ENCODE measurements at places on chromosomes 5 and 9. TPM values are rescaled to one million over a fixed set of nuclear protein-coding genes. Genes with fewer than 3 reads are reported as not detected.

The IRGM gene
- not detected for total RNA-seq

- no peak for DNase-seq
These were observed 1.9 kb upstream of the MRPS2 start for GRCh38 chr9:135498381-135499126.

DNA sequence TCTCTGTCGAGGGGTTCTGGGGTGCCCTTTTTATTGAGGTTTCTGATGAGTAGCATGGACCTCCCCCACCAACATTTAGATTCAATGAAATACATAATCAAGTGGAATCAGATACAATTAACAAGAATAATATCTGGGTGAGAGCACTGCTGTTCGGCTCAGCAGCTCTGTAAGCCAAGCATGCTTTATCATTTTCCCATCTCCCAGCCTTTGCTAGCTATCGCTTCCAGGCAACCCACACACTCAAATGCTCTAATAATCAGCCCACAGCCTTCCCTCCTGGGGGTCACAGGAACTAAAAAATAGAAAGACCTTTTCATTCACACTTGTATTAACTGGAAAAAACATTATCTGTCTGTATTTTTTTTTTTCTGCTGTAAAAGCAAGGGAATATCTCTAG, 8.9 kb downstream of the PLPPR1 start:
- no peak for DNase-seq

The GHR gene
- not detected for total RNA-seq

The TXN gene
- total RNA-seq: 165 TPM

DNA sequence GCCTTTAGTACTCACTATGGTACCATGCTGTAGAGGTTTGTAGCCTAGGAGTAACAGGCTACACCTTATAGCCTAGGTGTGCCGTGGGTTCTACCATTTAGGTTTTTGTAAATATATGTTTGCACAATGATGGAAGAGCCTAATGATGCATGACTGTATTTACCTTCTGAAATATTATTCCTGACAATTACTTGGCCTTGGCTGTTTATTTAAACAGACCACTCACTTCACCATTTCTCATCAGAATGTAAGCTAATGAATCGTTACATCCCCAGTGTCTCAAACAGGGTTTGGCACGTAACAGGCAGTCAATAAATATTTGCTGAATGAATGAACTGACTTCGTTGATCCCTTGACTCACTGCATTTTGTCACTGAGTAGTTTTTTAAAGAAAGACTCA, 93.1 kb downstream of the MED27 start:
- DNase-seq: no peak

DNA sequence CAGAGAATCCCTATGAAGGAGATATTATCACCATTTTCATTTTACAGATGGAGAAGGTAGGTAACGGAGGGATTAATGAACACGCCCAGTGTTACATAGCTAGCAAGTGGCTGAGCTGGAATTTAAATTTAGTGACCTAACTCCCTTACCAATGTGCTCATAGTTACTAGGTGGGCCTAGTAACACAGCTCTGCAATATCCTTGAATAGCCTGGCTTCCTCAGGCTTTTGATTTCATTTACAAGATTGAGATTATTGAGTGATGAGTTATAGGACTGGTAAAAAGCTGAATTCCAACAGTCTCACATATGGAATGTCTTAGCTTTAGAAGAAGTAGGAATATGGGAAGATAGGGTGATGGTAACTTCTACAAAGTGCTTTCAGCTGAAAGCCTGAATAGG, 336.3 kb upstream of the KIF2A start:
- DNase-seq: no peak

The SAPCD2 gene
- 13.5 TPM for total RNA-seq

GRCh38 chr5:167488371-167488770, 803.1 kb upstream of the WWC1 start:
- no peak for DNase-seq

The ASTN2 gene
- 134 TPM for total RNA-seq

DNA sequence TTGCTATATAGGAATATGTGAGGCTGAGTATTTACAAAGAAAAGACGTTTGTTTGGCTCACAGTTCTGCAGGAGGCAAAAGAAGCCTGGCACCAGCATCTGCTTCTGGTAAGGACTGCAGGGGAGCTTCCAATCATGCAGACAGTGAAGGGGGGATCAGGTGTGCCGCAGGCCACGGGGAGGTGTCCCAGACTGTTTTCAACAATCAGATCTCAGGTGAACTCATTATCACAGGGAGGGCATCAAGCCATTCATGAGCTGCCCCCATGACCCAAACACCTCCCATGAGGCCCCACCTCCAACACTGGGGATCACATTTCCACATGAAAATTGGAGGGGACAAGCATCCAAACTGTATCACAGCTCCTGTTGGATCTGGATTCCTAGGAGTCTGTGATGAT, 30.4 kb upstream of the TRIM14 start:
- peak; percentile 4 for DNase-seq

GRCh38 chr5:74875994-74876791, 10.0 kb upstream of the FAM169A start:
- DNase-seq: no peak

The DMGDH gene
- 1.7 TPM for total RNA-seq

DNA sequence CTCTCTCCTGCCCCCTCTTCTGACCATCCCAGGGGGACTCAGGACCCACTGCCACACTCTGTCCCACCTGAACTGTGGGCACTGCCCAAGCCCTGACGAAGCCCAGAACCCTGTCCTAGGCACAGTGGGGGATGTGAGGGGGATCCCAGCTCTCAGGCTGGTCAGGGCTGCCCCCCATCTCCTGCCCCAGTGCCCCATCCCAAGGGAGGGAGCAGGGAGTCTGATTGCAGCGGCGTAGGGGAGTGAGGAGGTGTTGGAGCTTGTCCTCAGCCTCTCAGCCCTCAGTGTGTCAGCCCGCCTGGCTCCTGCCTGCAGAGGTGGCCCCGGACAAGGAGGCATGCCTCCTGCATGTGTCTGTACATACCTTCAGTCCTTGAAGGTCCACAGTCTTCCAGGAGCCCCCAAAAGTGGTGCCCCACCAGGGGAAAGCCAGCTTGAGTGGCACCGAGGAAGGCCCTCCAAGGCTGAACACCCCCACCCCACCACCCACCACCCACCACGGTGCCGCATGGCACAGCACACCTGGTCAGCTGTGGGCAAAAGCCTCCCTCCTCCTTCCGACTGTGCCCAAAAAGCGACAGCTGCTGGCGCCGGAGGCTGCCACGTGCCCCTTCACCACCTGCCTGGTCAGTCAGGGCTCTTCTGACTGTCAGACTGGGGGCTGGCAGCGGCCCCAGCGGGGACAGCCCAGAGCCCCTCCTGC, 930 bp downstream of the SARDH start:
- DNase-seq: no peak

- no peak for DNase-seq
These were observed 214.5 kb downstream of the SEMA5A start for GRCh38 chr5:9331372-9331771.

- no peak for DNase-seq
These were observed 127.7 kb downstream of the DMAC1 start for GRCh38 chr9:7671847-7672246.

GRCh38 chr5:76469656-76470290, 66.7 kb downstream of the IQGAP2 start:
- no peak for DNase-seq

- no peak for DNase-seq
These were observed 484.6 kb downstream of the SPATA31A7 start for GRCh38 chr9:61674465-61674864.

The NR6A1 gene
- 51.0 TPM for total RNA-seq

- no peak for DNase-seq
These were observed 5.1 kb upstream of the HSPA5 start for GRCh38 chr9:125246261-125246667.

GRCh38 chr5:159440968-159441367, 110.7 kb upstream of the IL12B start:
- DNase-seq: no peak

DNA sequence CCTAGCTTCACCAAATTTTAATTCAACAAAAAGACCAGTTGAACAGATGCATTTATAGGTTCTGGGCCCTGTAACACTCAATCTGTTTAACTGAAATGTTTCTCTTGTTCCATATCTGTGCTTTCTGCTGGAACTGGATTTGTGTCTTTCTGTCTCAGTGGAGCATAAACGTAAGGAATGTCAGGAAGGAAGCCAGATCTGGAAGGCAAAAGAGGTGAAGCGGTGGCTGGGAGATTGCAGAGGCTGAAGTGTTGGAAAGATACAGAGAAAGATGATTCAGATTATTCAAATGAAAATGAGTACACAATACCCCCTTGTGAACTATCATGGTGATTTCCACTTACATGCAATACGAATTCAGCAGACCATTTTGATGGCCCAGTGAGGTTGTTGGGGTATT, 406.8 kb downstream of the BRINP1 start:
- DNase-seq: no peak

DNA sequence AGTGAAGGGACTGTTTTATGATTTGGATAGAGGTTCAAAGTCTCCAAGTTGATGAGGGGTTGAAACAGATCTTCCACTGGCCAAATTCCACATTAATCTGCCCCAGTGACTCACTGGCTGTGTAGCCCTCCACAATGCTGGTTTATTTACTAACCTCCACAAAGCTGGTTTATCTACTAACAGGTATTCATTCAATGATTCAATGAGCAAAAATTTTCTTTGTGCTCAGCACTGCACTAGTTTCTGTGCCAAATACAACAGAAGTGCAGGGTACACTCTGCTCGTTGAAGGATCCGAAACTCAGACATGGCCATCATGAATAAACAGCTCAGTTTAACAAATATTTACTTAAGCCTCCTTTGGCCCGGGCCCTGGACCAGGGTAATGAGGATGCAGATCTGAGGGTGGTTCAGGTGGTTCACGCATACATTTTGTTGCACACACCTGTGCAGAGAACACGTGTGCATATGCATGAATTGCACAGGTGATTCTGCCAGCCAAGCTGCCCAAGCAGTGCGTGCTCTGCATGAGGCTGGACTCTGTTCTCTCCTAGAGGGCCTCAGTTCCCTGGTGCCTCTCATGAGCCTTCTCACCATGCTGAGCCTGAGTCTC, 71.0 kb downstream of the SH3PXD2B start:
- DNase-seq: no peak

The SMIM33 gene
- total RNA-seq: not detected

GRCh38 chr5:35487233-35488025, 130.2 kb upstream of the SPEF2 start:
- DNase-seq: no peak

DNA sequence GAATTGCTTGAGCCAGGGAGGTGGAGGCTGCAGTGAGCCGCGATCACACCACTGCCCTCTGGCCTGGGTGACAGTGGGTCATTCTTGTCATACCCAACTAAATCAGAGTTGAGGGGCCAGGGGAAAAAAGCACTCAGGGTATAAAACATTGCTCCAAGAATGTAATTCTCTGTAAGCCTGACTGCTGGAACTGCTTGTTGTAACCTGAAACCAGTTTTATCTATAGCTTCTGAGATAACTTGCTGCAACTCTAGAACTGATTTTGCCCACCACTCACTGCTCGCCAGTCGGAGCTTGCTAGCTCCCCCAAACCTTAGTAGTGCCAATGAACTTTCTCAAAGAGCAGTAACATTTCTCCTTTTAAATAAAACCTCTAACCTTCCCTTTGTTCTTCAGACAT, 9.6 kb upstream of the MSH3 start:
- DNase-seq: no peak

- DNase-seq: no peak
These were observed 30.4 kb upstream of the NKX2-5 start for GRCh38 chr5:173265433-173265832.

The SPAG8 gene
- total RNA-seq: not detected

DNA sequence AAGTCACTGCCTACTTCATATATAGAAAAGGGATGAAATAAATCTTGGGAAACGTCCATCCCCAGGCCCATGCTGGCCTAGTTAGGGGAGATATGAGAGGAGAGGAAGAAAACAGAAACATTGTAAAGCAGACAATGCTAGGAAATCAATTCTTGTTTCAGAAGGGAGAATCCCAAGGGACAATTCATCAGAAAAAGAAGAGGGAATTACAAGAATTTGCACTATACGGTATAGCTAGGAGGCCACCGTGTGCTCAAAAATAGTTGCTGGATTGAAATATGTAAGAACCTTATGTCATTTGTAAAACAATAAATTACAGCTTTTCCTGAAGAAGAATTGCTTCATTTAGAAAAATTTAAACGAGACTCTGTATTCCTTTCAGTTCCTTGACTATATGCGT, 8.3 kb upstream of the SHC3 start:
- DNase-seq: no peak

DNA sequence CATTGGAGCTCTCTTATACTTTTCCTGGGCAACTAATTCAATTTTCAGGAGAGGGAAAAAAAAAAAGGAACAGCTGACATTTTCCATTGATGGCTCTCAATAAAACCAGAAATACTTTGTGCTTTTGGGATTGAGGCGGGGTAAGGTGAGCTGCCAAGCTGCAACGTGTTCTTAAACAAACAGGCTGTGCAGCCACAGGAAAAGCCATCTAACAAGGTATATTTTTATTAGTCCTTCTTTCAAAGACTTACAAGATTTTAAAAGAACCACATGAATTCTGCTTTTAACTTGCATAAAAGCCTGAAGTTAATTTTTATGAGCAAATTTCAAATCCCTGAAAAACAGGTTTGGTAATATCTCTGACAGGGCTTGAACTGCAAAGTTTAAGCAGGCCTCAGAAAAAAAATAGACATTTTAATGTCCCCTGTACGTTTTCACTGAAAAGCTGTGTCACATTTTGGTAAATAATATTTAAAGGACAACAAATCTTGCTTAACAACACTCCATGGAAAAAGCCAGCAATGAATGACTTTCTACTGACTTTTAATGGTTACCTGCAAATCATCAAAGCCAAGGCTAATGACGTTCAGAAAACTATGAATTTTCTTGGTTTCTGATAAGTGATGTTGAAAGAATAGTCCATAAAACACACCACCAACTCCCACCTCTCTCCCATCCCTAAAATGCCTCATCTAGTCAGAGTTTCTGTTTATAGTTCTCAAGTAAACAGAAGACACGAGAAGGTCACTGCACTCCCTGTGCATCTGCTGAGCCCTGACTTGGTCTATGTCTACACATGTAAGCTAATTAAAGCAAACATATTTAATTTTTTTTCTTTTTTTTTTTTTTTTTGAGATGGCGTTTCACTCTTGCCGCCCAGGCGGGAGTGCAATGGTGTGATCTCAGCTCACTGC, 433.6 kb downstream of the PIK3R1 start:
- no peak for DNase-seq

The SH3TC2 gene
- total RNA-seq: 0.25 TPM

The LCN2 gene
- total RNA-seq: not detected

The PDZD2 gene
- total RNA-seq: 23.3 TPM

- peak; percentile 87 for DNase-seq
These were observed 206.6 kb upstream of the HAPLN1 start for GRCh38 chr5:83927140-83927733.

GRCh38 chr5:74865804-74866595, at the start of gene FAM169A:
Gene FAM169A (minus strand): TSS chr5:74866387. CDS start chr5:74841676, 24,711 bp downstream.
- DNase-seq: peak; percentile 68

GRCh38 chr9:122609804-122610203, 4.7 kb upstream of the OR1Q1 start:
- DNase-seq: no peak

Data from glutamatergic neuron (in vitro differentiated cells).